ENCODE measurements at places on chromosomes 1 and 21.

DNA sequence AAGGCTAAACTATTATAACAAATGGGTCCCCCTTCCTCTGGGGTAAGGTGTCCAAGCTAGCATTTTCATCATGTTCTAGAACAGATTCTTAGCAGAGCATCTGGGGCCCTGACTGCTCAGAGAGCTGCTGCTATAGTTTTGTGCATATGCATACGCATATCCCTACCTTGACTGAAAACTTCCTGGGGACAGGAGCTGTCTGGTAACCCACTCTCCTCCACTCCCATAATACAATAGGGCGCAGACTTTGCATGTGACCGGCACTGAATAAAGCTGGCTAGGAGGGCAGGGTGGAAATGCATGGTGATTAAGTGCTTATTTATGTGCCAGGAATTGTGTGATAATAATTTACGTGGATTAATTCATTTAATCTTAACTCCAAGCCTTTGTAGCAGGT is 11.6 kb downstream of the TRAF5 start:
- no peak for DNase-seq

DNA sequence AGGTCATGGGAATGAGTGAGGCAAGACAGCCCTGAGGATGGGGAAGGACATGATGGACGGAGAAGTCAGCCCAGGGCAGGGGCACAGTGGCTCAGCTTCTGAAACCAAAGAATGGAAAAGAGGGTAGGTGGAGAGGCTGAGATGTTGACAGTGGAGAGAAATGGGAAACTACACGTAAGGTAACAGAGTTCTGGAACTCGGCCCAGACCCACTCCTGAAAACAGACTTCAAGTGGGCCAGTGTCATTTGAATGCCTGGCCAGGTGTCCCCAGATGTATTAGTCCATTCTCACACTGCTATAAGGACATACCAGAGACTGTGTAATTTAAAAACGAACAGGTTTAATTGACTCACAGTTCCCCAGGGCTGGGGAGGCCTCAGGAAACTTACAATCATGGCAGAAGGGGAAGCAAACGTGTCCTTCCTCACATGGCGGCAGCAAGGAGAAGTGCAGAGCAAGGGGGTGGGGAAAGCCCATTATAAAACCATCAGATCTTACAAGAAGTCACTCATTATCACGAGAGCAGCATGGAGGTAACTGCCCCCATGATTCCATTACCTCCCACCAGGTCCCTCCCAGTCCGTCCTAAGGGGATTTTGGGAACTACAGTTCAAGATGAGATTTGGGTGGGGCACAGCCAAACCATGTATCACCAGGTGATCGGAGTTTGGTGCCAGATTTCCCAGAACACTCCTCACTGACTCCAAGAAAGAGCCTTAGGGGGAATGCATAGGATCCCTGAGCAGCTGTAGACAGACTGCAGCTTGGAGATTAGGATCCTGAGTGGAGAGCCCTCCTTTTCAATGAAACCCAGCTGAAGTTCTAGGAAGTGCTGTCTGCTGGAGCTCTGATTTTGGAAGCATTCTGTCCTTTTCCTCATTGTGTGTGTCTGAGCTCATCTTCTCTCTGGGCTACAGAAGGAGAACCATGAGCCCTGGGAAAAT is 40.3 kb downstream of the FHAD1 start:
- DNase-seq: no peak

DNA sequence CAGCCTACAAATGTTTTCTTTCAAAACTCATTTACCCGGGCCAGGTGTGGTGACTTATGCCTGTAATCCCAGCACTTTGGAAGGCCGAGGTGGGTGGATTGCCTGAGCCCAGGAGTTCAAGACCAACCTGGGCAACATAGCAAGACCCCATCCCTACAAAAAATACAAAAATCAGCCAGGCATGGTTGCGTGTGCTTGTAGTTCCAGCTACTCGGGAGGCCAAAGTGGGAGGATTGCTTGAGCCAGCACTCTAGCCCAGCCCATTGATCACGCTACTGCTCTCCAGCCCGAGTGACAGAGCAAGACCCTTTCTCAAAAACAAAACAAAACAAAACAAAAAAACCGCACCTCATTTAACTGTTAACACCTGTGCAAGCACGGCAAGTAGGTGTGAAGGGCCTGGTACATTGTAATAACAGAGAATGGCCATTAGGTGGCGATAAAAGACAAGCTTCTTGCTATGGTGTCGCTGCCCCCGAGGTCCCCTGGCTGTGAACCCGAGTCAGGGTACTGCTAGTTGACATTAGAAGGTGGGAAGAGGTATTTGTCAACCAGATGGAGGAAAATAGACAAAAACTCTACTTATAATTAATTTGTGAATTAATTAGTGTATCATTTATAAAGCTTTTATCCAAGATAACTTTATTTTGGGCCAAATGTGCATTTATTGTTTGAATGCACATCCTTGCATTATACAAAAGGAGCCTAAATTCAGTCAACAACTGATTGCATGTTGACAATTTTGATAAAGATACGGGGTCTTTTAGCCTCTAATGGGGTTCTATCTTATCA is 66.5 kb downstream of the SH3BGR start:
- no peak for DNase-seq

DNA sequence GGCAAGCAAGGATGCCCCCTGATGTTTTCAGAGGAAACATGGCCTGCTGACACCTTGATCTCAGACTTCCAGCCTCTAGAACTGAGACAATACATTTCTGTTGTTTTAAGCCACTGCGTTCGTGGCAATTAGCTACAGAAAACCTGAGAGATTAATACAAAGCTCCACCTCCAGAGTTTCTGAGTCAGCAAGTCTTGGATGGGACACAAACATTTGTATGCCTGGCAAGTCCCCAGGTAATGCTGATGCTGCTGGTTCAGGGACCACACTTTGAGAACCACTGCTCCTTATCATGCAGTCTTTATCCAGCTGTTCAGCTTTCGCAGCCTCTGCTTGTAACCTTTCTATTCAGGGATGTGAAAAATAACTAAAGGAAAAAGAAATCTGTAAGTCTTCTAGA is 565.7 kb upstream of the PLXNA2 start:
- DNase-seq: no peak

GRCh38 chr1:36092166-36092797 is 3.6 kb downstream of the ADPRS start:
- DNase-seq: no peak

GRCh38 chr1:232186931-232187330 is 443.0 kb downstream of the SIPA1L2 start:
- DNase-seq: no peak

- no peak for DNase-seq
Observed at GRCh38 chr1:94698759-94699502, 121.2 kb upstream of the SLC44A3 start.

- no peak for DNase-seq
Observed at GRCh38 chr21:46153247-46154154, 1.9 kb downstream of the FTCD start.

GRCh38 chr21:14991957-14992356 is 72.8 kb downstream of the NRIP1 start:
- DNase-seq: no peak

DNA sequence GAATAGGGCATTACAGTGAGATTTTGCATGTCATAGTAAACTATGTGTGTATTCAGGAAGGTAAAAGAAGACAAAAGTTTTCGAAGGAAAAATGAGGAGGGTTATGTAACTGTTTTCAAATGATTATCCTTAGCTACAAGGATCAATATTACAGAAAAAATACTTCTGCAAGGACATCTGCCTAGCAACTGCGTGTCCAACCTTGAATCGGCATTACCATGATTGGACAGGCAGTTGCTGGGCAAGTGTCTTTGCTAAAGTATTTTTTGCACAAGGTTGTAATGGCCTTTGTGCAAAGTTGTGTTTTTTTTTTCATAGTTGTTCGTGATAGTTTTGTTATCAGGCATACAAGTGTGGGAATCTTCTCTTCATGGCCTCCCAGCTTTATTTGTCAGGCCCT is 136.8 kb downstream of the FASLG start:
- no peak for DNase-seq

DNA sequence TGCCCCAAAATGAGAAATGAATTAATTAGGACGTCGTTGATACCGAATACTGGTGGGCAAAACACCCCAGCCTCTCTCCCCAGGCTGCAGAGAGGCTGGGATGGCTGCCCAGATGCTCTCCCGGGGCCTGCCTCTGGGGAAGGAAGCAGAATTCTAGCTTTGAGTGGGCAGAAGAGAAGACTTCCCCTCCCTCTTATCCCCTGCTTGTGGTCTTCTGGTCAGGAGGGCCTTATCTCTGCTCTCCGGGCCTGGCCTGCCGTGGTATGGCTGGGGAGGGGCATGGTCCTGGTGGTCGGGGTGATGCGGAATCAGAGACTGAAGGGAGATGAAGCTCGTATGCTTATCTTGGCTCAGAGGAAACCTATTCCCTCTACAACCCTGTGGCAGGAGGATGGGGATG is 9.8 kb upstream of the CSF3R start:
- DNase-seq: no peak

DNA sequence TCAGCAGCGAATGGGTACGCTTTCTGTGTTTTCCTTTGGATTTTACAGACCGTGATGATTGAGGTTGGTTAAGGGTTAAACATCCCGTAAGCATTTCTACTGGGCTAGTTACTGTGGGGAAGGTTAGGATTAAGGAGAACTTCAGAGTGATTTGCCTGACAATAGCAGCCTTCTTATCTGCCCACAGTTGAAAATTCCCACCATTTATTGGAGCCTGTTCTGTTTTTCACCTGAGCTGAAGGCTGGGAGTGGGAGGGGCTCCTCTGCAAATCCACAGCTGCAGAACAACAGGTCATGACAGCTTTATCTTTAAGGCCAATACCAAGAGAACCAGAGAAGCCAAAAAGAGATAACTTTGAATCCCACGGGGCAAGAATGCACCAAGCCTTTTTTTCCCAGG is 168.6 kb downstream of the KAZN start:
- DNase-seq: no peak

DNA sequence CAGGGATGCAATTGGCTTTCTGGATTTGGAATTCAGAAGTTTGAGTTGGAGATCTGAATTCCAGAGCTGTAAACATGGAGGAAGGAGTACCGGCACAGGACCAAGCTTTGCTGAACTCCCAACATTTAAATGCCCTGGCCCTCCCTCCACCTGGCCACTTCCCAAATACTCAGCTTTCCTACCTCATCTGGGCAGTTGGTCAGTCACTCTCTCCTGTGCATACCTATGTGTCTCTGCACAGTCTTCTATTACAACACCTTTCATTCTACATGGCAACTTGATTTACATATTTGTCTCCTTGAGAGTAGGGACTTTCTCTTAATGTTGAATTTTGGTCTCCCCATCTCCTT is 6.1 kb upstream of the KHDRBS1 start:
- DNase-seq: no peak

DNA sequence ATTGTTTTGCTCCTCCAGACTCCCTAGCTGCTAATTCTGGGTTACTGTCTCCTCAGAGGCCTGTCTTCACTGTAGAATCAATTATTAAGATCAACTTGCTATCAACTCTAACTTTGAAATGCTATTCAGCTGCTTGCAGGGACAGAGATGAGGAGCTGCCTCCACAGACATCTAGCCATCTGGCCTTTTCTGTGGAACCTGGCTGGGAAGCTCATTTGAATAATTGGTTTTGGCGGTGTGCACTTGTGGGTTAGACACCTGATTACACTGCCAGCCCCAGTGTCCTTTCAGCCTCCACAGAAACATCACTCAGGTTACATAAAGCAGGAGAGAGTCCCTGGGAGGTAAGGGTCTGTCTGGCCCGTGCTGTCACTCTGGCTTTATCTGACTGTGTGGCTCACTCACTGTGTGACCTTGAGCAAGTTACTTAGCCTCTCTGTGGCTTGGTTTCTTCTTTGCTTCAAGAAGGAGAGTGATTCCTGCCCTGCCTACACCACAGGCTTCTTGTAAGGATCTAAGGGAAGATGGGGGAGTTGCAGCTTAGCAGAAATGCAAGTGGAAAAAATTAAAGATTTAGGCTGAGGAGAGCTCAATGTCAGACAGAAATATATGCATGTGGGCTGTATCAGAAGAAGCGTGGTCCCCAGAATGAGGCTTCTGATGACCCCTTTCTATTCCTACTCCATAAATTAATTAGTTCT is 131.6 kb downstream of the BEND5 start:
- DNase-seq: no peak

GRCh38 chr1:166302989-166303758 is 136.4 kb upstream of the FAM78B start:
- DNase-seq: no peak

GRCh38 chr1:161013488-161014230 is 7.3 kb downstream of the F11R start:
- no peak for DNase-seq

DNA sequence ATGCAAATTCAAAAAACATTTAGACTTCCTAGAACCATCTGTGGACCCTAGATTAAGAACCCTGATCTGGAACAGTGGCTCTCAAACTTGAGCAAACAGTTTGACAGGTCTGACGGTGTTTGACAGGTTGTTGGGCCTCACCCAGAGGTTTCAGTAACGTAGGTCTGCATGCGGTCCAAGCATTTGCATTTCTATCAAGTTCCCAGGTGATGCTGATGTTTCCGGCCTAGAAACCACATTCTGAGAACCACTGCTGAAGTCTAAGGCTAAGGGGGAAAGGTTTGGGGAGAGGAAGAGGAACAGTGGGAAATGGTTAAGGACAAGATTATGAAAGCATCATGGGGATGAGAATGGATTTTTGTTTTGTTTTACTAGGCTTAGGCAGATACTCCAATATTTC is 48.6 kb downstream of the MDM4 start:
- no peak for DNase-seq

- DNase-seq: no peak
Observed at GRCh38 chr1:230047114-230047865, 19.7 kb upstream of the GALNT2 start.

DNA sequence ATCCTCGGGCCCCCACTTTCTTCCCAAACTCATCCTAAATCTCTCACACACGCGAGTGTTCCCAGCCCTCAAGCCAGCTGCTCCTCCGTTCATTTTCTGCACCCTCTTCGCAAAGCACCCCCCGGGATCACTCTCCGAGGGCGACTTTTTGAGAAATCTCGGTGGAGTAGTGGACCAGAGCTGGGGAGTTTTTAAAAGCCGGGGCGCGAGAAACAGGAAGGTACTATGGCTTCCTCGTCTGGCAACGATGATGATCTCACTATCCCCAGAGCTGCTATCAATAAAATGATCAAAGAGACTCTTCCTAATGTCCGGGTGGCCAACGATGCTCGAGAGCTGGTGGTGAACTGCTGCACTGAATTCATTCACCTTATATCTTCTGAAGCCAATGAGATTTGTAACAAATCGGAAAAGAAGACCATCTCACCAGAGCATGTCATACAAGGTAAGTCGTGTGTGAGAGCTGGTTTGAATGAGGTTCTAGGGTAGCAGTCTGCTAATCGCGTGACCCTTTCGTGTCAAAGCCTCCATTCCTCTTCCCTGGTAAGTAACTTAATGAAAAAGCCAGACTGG is 800 bp downstream of the DR1 start:
- no peak for DNase-seq
